ENCODE measurements at places on chromosomes 11 and 22.

DNA sequence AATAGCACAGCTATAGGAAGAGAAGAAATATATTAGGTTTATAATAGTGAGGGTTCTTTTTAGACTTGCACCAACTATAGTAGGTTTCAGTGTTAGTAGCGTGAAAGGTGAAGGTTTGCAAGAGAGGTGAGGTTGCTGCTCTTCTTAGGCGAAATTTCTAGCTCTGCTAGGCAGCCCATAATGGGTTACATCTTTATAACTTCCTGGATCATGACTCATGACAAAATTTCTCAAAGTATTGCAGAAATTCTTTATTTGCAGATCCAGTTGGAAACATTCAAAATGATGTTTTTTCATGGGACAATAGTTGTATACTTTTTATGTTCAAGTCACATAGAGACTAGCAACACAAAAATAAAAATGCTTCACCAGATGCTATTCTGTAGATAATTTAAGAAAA lies 260.0 kb downstream of the SOX6 start:
- no peak for DNase-seq

DNA sequence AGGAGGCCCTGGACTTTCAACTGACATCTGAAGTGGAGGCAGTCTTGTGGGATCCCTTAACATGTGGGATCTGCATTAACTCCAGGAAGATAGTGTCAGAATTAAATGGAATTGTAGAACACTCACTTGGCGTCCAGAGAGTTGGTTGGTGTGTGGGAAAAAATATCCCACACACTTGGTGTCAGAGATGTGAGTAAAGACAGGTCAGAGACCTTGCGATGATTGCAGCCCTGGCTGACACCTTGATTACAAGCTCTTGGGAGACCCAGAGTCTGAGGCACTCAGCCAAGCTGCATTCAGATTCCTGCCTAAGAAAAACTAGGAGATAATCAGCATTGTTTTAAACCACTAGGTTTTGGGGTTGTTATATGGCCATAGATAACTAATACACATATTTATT lies 7.2 kb upstream of the TPCN2 start:
- DNase-seq: no peak

DNA sequence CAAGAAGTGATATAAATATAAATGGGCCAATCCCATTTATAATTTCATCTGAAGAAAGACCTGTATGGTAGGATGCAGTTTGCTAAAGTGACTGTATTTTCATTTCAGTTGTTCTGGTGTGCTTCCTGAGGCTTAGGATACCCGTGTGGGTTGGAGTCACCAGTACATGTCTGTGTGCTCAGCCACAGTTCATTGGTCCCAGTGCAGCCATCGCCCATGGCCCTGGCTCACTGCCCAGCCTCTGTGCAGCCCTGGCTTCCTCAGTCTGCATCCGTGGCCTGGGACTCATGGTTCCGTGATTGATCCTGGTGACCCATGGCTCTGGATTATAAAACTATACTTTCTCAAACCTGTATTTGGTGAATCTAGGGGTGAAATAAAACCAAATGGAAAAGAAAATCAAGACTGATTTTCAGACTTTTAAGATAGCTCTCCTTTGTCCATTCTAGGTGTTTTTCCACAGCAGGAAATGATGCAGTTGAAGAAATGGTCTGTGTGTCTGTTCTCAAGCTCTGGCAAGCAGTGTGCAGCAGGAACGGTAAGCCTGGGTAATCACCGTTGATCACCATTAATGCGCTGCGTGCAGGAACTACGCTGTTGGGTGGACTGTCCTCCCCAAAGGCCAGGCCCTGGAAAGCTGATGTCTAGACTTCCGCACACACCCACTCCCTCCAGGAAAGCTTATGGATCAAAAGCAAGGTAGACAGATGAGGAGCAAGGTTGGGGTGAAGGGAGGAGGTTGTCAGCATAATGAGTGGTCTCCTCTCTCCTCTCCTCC lies 27.2 kb downstream of the TTC12 start:
- no peak for DNase-seq

DNA sequence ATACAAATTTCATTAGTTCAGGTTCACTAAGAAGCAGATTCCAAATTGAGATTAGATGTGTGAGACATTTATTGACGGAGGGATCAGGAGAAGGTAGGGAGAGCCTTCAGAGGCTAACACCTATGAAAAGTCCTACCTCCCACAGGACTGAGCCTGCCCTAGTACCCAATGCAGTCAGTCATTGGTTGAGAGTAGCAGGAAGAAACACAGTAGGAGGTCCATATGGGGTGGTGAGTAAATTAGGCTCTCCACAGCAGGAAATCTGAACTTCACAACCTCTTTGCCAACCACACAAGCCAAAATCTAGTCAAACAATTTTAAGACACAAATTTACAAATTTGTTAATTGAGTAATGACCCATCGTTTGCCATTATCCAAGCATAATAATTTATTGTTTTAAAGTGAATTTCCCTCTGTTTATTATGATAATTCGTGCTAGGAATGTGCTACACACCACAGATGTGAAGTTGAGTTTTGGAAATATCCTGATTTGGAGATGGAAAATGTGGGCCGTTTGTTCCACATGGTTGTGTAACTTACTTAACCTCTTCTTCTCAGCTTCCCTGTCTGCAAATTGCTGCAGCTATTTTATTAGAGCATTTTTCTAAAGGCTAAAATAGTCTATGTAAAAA lies 542.1 kb downstream of the ETS1 start:
- no peak for DNase-seq

GRCh38 chr11:121086866-121087265 lies 14.2 kb upstream of the TECTA start:
- DNase-seq: no peak

- DNase-seq: peak; percentile 5
Observed at GRCh38 chr11:58024601-58025091, 965 bp downstream of the OR9Q1 start.

GRCh38 chr11:117303101-117303500 lies 12.0 kb downstream of the BACE1-AS start:
- no peak for DNase-seq

DNA sequence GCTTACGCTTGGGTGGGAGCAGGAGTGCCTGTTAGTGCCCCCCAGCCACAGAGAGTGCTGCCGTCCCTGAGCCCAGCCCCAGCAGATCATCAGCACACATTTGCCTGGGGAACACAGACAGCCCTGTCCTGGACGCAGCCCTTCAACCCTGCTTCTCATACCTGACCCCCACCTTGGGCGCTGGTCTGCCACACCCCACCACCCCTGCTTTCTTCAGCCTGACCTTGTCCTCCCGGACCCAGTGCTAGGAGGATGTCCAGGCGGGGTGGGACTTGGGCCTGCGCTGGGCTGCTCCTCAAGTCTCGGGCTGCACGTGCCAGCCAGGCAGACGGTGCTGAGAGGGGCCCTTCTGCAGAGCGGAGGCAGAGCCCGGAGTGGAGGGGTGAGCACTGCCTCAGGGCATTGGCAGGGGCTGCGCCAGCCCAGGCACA lies 119.2 kb downstream of the KCNQ1OT1 start:
- DNase-seq: no peak

GRCh38 chr22:30932661-30933060 lies 35.9 kb downstream of the MORC2 start:
- no peak for DNase-seq
